Stimulated activated CD4-positive, alpha-beta T cell treated with anti-CD3 and anti-CD28 coated beads, TNF-alpha, amount 100 ng/mL, for 1 hour (primary cell): ENCODE measurements at places on chromosomes 13 and 19.

DNA sequence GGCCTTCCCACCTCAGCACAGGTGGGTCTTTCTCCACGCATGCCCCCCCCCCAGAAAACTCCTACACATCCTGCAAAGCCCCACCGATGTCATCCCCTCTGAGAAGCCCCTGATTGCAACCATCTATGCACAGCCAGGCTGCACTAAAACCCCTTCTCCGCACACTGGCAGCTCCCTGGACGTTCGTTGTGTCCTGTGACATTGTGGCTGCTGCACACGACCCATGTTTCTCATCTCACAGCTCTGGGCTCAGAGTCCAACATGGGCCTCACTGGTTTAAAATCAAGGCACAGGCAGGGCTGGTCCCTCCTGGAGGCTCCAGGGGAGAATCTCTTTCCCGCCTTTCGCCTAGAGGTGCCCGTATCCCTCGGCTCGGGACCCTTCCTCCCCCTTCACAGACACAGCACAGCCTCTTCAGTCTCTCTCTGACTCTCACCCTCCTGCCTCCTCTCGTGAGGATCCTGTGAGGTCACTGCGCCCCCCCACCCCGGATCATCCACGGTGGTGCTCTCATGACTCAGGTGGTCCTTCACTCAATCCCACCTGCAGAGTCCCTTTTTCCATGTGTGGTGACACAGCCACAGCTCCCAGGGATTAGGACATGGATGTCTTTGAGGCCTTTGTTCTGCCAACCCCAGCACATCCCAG is 71.2 kb downstream of the GADD45B start:
- no peak for DNase-seq

DNA sequence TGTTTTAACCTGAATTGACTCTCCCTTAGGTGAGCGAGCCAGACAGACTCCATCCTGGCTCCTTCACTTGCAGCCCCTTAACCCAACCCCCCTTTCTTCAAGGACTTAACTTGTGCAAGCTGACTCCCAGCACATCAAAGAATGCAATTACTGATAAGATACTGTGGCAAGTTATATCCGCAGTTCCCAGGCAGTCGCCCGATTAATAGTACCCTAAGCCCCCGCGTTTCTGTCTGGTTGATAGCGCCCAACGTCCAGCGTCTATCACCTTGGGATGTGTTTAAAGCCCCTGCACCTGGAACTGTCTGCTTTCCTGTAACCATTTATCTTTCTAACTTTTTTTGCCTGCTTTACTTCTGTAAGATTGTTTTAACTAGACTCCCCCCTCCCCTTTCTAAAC is 6.2 kb downstream of the HSD17B14 start:
- no peak for DNase-seq

DNA sequence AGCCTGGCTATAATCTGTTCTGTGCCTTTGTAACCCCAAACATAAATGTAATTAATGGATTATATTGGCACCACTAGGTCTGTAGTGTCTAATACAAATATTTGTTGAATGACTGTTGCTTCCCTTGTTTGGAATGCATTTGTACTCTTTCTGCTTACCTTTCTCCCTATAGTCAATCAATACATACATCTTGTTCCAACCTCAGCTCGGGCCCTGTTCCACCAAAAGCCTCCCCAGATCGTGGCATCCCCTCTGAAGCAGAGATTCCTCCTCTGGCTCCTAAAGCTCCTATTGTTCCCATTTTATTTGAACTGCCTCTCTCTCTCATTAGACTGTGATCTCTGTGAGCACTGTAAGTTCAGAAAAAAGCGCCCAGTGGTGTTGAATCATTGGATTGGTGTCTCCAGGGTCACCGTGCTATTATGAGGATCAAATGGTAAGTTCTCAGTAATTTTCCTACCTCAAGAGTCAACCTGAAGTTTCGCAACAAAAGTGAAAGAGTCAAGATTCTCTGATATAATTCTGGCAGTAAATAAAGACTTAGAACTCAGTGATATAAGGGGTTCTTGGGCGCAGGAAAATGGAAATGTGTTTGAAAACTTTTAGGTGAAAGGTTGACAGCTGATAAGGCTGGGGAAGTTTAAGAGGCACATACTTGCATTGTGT is 151.5 kb downstream of the KLF5 start:
- DNase-seq, result no peak

DNA sequence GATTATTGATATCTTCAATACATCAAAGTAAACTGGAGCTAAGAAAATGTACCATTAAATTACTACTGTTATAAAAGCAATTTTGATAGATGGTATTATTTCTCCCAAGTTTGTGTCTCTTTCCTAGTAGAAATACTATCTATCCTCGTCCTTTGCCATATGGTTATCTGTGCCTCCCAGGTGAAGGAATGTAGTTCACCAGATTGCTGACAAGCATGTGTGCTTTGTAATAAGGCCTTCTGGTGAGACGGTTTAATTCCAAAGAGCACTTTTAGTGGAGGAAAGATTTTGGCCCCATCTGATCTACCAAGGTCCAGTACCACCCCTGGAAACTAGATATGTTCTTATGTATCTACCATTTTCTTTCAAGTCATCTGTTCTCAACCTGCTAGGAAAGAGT is 243.6 kb downstream of the DLEU7 start:
- DNase-seq, result no peak

- no peak for DNase-seq
Observed at GRCh38 chr13:63288576-63288975, 1872.9 kb upstream of the PCDH20 start.

- DNase-seq, result no peak
Observed at GRCh38 chr13:55727683-55728082, 1413.0 kb upstream of the PRR20A start.

DNA sequence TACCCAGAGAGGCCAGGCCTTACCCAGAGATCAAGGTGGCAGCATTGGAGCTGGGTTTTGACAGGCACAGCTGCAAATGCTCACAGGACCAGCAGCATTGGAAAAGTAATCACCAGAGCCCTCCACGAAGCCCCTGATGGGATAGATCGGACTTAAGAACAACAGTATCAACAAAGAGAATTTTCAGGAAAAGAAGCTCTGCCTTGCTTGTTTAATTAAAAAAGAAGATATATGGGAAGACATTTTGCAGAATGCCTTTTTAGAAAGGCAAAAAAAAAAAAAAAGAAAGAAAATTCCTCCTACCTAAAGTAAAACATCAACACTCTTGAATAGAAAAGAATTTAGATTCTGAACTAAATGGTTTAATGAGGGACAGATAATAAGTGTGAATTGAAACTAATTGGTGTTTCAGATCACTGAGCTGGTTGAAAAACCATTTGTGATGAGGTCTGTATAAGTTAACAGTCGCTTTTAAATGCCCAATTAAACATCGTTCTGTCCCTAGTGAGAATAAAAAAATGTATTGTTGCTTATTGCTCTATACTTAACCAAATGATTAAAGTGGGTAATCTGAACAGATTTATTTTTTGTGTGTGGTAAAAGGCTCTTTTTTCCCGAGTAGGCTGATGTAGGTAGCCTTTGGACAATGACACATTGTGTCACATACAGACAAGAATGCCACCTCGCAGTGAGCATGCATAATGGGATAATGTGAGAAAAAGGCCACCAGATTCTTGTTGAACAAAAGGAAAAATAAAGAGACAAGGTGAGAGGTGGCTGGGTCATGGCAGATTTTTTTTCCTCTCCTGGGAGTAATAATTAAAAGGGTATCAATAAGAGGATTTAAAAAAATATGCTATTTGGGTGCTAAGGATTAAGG is 93.0 kb upstream of the ARGLU1 start:
- no peak for DNase-seq
